ENCODE measurements at places on chromosomes 1 and 21. TPM values are rescaled to one million over a fixed set of nuclear protein-coding genes. Genes with fewer than 3 reads are reported as not detected.

Gene C1orf210
- not detected for total RNA-seq

Gene ANKRD35
- total RNA-seq = 5.5 TPM

Gene CD1B
- not detected for total RNA-seq

Gene RIMS3
- total RNA-seq = 0.33 TPM

Gene CFHR4
- not detected for total RNA-seq

Gene PEX14
- 17.5 TPM for total RNA-seq

Gene PADI2
- total RNA-seq = 0.15 TPM

Gene ACOT11
- total RNA-seq = 7.6 TPM

Gene CLCNKB
- total RNA-seq = under 0.01 TPM

Gene PDE4B
- 13.7 TPM for total RNA-seq

Gene DHX9
- total RNA-seq = 181 TPM

Gene ASTN1
- total RNA-seq = under 0.01 TPM

Gene NLRP3
- not detected for total RNA-seq
